Forelimb muscle (tissue), 1 donor: ENCODE measurements at places on chromosomes 7 and 10.

- no peak for DNase-seq
These were observed 173.8 kb upstream of the SMIM30 start for GRCh38 chr7:113292105-113292504.

DNA sequence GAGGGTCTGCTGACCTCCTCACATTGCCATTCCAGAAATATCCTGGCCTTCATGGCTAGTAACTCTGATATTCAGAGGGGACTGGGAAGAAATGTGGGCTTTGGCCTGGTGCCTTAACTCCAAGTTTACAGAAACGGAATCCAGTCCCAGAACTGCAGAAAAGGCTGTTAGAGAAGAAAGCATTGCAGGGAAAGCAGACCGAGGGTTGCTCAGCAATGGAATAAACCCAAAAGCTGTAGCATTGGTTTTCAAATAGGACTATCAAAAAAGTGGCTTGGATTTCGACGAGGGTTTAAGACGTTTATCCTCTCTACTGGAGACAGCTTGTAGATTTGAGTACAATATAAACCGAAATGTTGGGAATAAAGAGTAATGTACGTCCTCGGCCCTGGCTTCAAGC is 425.8 kb upstream of the FOXK1 start:
- DNase-seq: no peak

GRCh38 chr10:12158111-12158510 is 28.6 kb downstream of the SEC61A2 start:
- no peak for DNase-seq

- DNase-seq: no peak
These were observed 31.4 kb upstream of the FAM133B start for GRCh38 chr7:92621561-92622023.

DNA sequence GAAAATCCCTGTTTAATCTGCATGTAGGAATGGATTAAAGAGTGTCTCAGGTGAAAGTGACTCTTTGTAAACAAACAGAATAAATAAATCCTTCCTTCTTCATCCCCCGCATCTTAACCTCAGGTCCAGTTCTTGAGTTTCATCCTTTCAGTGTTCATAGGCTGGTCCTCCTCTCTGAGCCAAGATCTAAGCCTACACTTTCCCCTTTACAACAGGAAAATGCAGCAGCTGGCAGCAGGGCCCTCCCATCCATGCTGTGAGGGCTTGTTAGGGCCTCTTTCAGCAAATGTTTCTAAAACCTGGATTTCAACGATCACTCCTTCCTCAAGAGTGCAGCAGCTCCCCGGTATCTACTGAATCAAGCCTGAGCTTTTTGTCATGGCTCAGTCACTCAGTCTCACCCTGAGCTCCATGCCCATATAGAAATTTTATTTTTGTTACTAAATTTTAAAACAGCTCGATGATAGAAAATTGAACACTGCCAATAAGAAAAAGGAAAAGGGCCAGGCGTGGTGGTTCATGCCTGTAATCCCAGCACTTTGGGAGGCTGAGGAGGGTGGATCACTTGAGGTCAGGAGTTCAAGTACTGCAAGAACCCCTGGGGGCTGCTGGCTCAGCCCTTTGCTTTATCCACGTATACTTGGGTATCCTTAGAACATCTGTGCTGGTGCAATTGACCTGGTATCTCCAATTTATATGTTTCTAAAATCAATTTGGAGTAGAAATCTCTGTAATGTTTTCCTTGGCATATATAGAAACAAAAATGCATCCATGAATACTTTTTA is 15.6 kb downstream of the BLNK start:
- DNase-seq: no peak
